ENCODE measurements at places on chromosomes 7 and 10.

- no peak for DNase-seq
These were observed 225.8 kb upstream of the FAM3C start for GRCh38 chr7:121621937-121622336.

- no peak for DNase-seq
These were observed 190.1 kb downstream of the MLLT10 start for GRCh38 chr10:21724020-21724589.

GRCh38 chr10:19958787-19959186 lies 142.6 kb downstream of the PLXDC2 start:
- DNase-seq, result no peak

GRCh38 chr7:143429770-143430698 lies 13.2 kb upstream of the TAS2R60 start:
- no peak for DNase-seq

DNA sequence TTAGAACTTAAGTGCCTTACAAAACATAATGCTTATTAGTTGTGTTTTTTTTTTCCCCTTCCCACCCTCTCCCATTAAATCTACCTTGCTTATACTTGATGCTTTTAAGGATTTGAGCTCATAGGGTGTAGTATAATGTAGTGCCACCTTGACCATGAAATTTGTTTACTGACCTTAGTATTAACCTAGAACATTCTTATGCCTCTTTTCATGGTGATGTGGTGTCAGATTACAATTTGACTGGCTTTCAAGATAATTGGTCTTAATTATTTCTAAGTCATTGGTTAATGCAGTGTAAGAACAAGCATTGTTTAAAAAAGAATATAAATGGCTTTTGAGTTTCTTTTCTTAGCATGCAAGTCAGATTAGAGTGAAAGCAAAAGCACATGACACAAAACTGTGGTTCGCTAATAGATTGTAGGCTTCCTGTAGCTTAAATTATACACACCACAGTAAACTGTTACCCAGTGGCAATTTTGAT lies 61.8 kb downstream of the ADD3 start:
- DNase-seq, result no peak

GRCh38 chr10:66649626-66650025 lies 276.2 kb upstream of the LRRTM3 start:
- no peak for DNase-seq

- DNase-seq, result no peak
These were observed 5.2 kb upstream of the SAR1A start for GRCh38 chr10:70175516-70175915.
